ENCODE measurements at places on chromosomes 2 and 18. TPM values are rescaled to one million over a fixed set of nuclear protein-coding genes. Genes with fewer than 3 reads are reported as not detected.

Gene SEPTIN10
- 79.4 TPM for total RNA-seq

Gene DLX1
- total RNA-seq, result 0.15 TPM

Gene CHRNG
- not detected for total RNA-seq

Gene SPATA3
- not detected for total RNA-seq

Gene VPS54
- total RNA-seq, result 21.2 TPM

All from smooth muscle cell of trachea (primary cell).